ENCODE measurements at places on chromosomes 13 and 19. TPM values are rescaled to one million over a fixed set of nuclear protein-coding genes. Genes with fewer than 3 reads are reported as not detected.

C19orf33 gene
- total RNA-seq = 4.3 TPM

KLHL1 gene
- total RNA-seq = not detected

CDC34 gene
- 92.9 TPM for total RNA-seq

SIGLEC9 gene
- total RNA-seq = not detected

IZUMO2 gene
- total RNA-seq = not detected

TEX26 gene
- not detected for total RNA-seq

FFAR1 gene
- not detected for total RNA-seq

C3 gene
- not detected for total RNA-seq

CARD8 gene
- total RNA-seq = 156 TPM

KL gene
- 0.12 TPM for total RNA-seq

ZNF724 gene
- 5.0 TPM for total RNA-seq

SIGLEC8 gene
- total RNA-seq = not detected

PABPC3 gene
- 0.18 TPM for total RNA-seq

KMT5C gene
- total RNA-seq = 13.5 TPM

LCP1 gene
- total RNA-seq = 0.38 TPM

PRR22 gene
- 3.6 TPM for total RNA-seq

ZNF569 gene
- total RNA-seq = 5.4 TPM

RYR1 gene
- not detected for total RNA-seq

SEMA6B gene
- 166 TPM for total RNA-seq

ZNF497 gene
- total RNA-seq = 1.3 TPM

WDR83 gene
- total RNA-seq = 11.8 TPM

Data from endothelial cell of umbilical vein (primary cell).